Endodermal cell (in vitro differentiated cells): ENCODE measurements at places on chromosomes 16 and 17. TPM values are rescaled to one million over a fixed set of nuclear protein-coding genes. Genes with fewer than 3 reads are reported as not detected.
A peak's percentile ranks its signal among the peaks of the same experiment; 100 is the strongest.

CCL5 gene
- not detected in 3 replicates for total RNA-seq

NPW gene
- 1.9 and 2.5 TPM in 2 replicates for total RNA-seq

ST6GALNAC1 gene
- total RNA-seq: not detected in 3 replicates

C17orf50 gene
- total RNA-seq: 0.23 TPM in 1 of 2 replicates, not detected in the other

HS3ST3A1 gene
- 1.0 to 2.4 TPM (median 1.2 TPM) in 3 replicates for total RNA-seq

TBC1D26 gene
- 4.6 to 7.5 TPM (median 5.3 TPM) in 3 replicates for total RNA-seq

ENPP7 gene
- total RNA-seq: not detected in 3 replicates

MYH2 gene
- total RNA-seq: 0.86 and 0.99 TPM in 2 replicates

- DNase-seq: no peak
These were observed 1.6 kb downstream of the CISD3 start for GRCh38 chr17:38731526-38732294.

- no peak for DNase-seq
These were observed 1.1 kb upstream of the CD19 start for GRCh38 chr16:28930652-28931051.

GRCh38 chr17:49061524-49061943, 64.3 kb downstream of the IGF2BP1 start:
- no peak for DNase-seq

- DNase-seq: no peak
These were observed 538.2 kb upstream of the CDH5 start for GRCh38 chr16:65828296-65828695.

DNA sequence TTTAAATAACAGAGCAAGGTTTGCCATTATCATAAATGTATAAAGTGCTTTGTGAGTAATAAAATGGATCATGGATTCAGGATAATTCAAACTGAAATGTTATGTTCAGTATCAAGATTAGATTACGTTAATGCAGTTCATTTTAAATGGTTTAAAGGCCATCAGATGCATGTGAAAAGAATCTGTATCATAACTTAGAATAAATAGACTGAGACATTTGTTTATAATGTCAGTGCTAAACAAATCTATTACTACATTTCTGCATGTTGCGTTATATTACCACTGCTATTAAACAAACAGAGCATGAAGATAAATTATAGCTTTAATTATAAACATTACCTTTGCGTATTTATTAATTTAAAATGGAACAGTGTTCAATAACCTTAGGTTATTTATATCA, 160.2 kb downstream of the TOX3 start:
- no peak for DNase-seq

DNA sequence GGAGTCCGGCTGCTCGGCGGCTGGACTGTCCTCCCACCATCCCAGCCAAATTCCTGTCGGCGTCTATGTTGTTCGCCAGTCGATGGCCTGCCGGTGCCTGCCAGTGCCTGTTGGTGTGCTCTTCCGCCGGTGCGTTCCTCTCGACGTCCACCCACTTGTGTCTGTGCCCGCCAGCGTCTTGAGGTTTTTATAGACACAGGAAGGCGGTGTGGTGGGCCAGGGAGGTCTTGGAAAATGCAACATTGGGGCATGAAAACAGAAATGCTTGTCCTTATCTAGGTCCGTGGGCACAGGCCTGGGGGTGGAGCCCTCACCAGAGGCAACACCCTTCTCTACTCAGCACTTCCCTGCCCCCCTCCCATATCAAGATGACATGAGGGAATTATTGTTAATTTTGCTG, 167.8 kb downstream of the IRF8 start:
- no peak for DNase-seq

- no peak for DNase-seq
These were observed 290.6 kb downstream of the WWOX start for GRCh38 chr16:78390092-78390491.

DNA sequence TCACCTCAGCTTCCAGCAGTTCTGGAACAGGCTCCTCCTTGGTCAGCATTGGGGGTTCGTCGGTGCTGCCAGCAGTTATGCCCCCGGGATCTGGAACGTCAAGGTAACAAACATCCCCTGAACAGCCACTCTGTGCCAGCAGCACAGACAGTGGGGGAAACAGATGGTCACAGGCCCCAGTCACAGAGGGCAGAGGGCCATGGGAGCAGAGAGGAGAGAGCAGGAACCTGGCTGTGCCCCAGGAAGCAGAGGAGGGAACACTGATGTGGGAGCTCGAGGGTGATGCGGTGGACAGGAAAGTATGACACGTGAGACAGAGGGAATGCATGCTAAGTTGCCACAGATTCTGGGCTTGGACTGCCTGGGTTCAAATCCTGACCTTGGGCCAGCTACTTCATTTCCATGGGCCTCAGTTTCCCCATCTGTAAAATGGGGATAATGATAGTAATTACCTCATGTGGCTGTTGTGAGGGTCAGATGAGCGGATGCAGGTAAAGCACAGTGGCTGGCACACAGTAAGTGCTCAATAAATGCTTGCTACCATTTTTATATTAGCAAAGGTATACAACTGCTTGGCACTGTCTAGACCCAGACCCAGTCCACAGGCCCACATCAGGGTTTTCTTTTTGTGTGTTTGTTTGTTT, 4.9 kb downstream of the BCL7C start:
- no peak for DNase-seq

DNA sequence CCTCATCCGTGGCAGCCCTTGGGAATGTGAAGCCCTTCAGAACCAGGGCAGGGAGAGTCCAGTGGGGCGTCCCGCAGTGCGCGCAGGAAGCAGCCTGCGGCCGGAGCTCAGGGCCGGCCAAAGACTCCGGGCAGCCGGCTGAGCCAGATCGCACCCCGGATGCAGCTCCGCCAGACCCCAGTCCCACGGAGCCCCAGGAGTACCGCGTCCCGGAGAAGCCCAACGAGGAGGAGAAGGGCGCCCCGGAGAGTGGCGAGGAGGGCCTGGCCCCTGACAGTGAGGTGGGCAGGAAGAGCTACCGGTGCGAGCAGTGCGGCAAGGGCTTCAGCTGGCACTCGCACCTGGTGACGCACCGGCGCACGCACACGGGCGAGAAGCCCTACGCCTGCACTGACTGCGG, 6.9 kb downstream of the ZNF205 start:
- no peak for DNase-seq

- DNase-seq: peak; percentile 13
These were observed 23.9 kb downstream of the PITPNM3 start for GRCh38 chr17:6532441-6532885.

DNA sequence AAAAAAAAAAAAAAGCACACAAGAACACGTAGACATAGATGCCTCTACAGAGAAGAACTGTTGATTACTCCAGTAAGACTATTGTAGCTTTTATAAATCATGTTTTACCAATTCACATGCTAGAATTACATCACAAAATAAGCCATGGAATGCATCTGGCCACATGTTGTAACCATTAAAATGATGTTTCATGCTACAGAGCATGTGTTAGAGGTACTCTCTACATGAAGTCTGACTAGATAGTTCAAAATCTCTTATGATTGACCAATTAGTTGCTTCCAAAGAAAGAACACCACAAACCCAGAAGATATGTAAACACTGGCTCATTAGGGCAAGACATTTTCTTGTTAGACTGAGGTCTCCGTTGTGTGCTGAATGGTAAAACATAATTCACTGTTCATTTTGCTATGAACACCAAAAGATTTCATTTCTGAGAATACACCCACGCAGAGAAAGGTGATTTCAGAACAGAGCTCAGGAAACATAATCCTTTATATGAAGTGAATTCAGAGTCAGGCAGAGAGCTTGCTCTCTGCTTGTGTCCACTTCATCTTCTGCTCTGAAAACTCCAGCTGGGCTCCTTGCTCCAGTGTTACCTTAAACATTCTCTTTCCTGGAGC, 411.4 kb upstream of the SOX9 start:
- DNase-seq: no peak

- no peak for DNase-seq
These were observed 3.4 kb downstream of the BHLHA9 start for GRCh38 chr17:1273492-1274244.

DNA sequence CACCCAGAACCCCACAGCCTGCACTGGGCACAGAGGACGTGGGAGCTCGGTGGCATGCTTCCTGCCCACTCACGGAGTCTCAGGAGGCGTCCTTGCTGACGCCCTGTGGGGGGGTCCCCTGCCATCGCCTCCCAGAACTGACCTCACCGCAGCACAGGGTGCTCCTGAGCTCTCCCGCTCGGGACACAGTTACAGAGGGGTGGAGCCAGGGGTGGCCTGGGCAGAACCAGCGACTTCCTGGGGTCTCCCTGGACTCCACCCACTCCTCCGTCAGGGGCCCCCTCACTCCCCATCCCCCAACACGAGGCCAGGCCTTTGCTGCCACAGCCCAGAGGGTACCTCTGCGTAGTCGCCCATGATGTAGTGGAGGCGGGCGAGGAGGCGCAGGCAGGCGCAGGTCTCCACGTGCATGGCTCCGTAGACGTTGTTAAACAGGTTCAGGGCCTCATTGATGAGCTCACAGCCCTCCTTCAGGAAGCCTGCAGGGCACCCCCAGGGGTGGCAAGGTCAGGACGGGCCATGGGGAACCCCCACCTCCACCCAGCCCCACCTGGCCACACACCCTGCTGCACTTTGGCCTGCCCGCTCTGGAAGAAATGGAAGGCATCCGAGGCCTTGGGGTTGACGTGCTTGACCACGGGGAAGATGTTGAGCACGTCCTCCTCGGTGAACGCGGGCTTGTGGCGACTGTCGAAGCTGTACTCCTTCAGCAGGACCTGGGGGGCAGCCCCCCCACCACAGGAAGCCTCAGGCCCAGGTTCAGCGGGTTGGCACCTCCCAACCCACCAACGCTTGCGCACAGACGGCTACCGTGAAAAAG, 17.8 kb downstream of the CLUH start:
- DNase-seq: peak; percentile 48

DNA sequence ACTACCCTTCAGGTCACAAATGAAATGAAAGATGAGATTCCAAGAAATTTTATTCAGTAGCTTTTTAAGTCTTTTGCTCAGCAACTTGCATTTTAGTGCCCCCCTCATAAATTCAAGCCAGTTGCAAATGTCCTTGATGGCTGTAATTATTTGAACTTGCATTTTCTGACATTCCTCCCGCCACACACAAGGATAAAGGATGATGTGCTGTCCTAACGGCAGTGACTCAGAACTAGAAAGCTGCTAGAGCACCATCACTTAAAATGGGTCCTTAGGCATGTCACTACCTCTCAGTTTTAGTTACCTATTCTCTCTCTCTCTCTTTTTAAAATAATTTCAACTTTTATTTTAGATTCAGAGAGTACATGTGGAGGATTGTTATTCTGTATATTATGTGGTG, 306.7 kb downstream of the CNTNAP4 start:
- no peak for DNase-seq

DNA sequence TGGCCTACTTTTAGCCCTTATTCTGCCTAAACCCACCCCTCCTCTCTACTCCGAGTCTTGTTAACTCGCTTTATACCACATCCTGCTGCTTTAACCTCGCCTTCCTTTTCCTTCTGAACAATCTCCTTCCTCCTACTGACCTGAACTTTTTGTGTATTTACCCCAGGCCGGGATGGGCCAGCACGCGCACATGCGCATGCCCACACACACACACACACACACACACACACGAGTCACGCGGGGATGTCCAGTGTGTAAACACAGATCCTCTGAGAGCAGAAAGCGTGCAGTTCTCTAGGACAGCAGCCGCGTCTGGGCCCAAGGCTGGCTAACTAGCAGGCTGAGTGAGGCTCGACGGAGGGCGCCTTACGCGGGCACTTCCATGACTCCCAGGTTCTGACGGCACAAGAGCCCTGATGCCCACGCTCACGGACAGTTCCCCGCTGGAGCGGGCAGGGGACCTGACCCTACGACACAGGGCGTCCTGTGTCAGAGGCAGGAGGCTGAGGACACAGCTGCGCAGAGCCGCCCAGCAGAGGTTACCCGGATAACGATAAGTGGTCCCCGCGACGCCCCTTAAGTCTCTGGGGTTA, 610 bp downstream of the PIK3R5 start:
- no peak for DNase-seq

GRCh38 chr17:66493283-66494019, 191.0 kb downstream of the PRKCA start:
- DNase-seq: no peak

GRCh38 chr16:83705856-83706255, 101.9 kb upstream of the HSBP1 start:
- no peak for DNase-seq

DNA sequence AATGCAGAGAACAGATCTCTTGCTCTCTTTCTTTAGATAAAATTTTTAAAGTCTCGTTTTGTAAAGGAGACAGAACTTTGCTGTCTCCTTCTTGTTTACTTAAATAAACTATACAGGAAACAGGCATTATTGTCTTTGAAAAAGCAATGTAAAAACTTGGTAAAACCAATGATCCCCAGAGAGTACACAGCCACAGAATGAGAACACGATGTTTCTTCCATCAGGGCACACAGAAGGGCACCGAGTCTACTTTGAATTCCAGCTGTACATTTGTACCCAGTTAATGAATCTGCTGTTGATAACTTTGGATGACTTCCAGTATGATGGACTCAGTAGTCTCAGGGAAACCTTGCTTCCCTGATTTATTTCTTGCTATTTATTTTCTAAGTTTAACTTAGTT, 8.1 kb upstream of the TMEM100 start:
- no peak for DNase-seq

DNA sequence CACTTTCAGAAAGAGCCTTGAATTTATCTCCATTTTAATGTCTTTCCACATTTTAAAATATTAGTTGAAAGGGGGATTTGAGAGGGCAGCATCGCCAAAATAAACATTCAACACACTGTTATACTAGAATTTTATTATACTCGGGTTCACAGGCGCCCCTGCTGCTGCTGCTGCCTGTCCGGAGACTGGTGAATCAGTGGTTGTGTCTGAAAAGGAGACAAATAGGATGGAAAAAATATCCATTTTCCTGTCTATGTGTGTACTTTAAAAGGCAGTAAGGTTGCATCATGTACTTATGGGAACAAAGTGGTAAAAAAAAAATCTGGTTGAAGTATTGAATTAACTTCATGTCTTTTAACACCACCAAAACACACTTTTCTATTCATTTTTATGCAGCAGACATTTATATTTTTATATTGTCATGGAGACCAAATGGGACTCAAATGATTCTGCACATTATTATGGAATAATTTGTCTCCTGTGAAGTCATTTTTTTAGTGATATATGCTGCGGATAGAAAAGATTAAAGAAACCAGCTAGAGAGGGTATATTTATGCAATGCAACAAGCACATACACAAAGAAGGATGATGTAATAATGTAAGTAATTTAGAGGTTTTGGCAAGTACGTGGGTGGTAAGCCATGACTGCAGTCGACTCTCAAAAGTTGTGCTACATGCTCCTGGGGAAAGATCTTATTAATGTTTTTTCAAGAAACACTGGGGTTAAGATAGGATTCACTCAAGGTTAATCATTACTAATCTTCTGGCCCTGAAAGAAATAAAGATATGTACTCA, 759.0 kb upstream of the SOX9 start:
- DNase-seq: no peak

- peak; percentile 56 for DNase-seq
These were observed 10.2 kb downstream of the TAX1BP3 start for GRCh38 chr17:3657874-3658783.

DNA sequence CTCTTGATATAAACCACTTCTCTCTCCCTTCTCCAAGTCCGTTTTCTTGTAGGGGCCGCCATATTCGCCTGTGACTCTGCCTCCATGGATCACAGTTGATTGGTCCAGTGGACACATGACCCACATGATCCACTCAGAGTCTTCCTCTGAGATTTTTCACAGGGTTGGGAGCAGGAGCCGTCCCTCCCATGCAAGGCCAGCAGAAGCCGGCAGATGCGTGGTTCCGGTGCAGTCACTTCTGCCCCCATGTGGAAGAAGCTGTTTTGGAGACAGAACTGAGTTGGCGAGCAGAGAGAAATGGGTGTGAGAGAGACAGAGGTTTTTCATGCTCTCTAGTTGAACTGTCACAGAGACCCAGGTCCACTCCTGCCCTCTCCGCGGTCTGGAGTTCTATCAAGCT, 83.3 kb downstream of the C16orf95 start:
- peak; percentile 70 for DNase-seq
